ENCODE measurements at places on chromosomes 6 and 20.

DNA sequence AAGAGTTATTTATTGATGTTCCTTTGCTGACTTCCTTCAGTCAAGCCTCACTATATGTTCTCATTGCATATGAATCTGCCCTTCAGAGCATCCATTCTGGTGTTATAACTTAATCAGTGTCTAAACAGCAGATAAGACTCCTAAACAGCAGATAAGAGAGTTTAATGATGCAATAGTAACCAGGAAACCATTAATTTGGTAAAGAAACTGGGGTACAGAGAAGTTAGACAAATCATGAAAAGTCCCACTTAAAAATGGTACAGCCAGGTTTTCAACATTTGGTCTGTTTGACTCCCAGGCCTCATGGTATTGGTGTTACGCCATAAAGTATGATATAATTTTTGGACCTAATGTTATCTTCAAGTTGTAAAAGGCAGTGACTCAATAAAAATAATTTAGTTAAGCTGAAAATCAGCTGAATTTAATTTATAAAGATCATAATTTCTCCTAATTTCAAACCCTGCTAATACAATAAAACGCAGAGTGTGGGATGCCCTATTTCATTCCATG is 127.4 kb upstream of the DST start:
- no peak for DNase-seq

DNA sequence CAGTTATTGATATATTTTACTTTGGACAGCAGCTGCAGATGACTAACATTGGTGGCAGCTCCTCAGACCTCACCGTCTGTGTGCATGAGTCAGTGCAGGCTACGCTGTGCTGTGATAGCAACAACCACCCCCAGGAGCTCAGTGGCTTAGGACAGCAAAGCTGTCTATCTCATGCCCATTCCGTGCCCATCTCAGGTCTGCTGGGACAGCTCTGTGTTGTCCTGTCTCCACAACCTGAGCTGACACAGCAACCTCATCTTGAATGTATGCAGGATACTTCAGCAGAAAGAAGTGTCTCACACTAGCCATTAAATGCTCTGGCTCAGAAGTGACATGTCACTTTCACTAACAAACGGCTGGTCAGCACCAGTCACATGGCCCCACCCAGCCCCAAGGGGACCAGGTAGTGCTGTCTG is 47.7 kb downstream of the BANF2 start:
- DNase-seq = no peak

DNA sequence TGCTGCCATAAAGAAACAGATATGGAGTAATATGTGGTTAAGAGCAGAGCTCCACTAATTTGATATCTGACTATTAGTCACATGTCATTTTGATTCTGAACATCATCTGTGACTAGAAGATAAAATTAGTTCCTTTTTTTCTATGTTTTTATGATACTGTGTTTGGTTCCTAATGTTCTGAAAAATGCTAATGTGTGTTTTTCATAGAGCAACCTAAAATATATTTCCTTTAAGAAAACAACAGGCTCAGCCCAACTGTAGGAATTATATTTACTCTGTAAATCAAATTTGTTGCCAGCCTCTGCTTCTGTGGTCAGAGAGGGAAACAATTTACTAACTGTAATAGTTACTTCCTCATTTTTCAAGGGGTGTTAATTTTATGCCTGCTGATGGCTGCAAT is 33.3 kb upstream of the TXLNB start:
- DNase-seq = no peak

GRCh38 chr20:33162753-33163152 is 5.2 kb upstream of the BPIFA2 start:
- DNase-seq = no peak

DNA sequence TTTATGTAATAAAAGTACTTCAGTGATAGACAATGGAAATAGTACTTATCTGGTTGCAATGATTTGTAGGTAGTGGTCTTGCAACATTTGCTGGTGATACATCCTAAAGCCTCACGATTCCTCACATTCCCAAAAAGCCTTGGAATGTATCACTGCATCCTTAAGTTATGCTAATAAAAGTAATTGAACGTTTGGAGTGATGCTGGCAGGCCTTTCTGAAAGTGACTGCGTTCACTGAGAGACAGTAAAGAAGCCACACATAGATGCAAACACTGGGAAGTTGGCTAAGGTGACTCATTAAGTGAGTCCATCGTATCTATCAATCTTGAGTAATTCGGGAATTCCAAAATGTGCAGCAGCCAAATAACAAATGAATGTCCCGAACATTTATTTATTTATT is 444.1 kb upstream of the SOX4 start:
- DNase-seq = no peak

DNA sequence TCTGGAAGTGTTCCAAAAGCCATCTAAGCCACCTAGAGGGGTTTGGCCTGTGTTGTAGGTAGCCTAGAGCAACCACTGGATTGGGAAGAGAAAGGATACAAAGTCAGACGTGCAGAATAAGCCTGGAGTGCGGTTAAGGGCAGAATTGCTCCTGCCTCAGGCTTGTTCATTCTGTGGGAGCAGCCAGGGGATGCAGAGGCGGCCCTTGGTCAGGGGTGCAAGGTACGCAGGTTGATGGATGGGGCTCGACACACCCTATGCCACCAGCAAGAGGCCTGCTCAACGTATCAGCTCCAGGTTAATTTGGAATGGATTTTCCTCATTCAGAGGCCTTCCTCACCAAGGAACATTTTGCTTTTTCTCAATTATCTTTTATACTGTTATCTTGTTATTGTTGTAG is 129.8 kb downstream of the SLC23A2 start:
- DNase-seq = no peak

- DNase-seq = peak; percentile 11
These were observed 5.8 kb upstream of the PACSIN1 start for GRCh38 chr6:34459899-34460593.

DNA sequence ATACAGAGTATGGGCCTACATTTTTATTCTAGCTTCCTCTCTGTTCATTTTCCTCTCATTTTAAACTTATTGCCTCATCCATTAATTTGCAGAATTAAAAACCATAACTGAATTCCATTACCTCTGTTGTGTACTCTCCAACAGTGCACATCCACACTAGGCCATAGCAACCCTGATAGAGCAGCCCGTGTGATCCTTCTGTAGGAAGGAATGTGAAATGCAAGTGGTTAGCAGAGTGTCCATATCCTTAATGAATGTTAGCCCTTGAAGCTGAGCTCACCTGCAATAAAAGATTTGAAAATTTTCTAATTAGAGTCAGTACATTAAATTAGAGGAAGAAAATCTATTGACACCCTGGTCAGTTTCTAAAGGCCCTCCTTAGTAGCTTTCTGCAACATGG is 6.5 kb upstream of the GRIK2 start:
- no peak for DNase-seq

DNA sequence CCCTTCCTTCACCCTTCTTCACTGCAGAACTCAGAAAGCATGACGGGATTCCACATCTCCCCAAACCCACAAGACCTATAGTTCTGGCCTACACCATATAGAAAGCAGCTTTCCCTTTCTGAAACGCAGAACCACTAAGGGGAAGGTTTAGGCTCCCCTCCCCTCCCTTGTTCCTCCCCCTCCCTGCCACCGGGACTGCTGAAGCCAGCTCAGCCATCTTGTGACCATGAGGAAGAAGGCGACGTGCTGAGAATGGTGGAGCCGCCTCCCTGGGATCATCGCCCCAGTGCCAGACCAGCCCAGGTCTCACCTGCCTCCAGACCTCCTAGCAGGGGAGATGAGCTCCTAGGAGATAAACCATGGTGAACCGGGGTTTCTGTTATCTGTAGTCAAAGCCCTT is 19.6 kb downstream of the SERPINB6 start:
- DNase-seq = no peak

Data from activated CD8-positive, alpha-beta memory T cell treated with anti-CD3 and anti-CD28 coated beads for 1 hour (primary cell).